Endodermal cell (in vitro differentiated cells): ENCODE measurements at places on chromosomes 1 and 21.

DNA sequence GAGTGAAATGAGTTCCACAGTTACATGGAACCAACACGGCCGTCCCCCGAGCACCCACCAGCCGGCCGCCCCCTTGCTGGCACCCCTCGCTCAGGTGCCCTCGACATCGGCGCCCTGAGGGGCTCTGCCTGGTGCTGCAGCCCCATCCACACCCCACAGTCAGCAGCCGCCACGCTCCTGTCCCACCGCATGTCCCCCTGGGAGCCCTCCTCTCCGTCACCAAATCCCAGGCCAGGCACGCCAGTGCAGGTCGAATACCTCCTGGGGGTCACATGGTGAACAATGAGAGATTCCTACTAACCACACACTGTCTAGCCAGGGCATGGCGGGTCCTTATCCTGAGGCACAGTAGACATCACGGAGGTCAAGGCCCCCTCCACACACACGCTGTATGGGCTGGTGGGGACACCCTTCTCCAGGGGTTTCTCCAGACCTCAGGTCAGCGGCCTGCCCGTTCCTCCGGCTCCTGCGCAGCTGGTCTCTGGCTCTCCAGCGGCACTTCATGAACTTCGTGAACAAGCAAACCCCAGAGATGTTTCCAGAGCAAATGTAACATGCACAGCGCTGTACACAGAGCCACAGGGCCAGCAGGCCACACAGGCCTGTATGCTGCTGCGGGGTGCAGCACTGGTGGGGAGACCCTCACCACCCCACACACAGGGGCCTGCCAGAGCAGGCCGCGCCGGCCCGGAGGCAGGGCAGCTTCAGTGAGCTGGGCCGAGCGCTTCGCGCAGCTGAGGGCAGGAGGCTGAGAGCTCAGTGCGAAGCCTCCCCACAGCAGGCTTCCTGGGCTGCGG, 21.8 kb downstream of the POFUT2 start:
- H3K27ac ChIP-seq: no peak overlapping the region
- no peak overlapping the region for H3K4me3 ChIP-seq
- no peaks in the 10 kb centered on the region for H3K4me1 ChIP-seq
- H3K36me3 ChIP-seq: peaks cover 59% of the 10 kb centered on the region

DNA sequence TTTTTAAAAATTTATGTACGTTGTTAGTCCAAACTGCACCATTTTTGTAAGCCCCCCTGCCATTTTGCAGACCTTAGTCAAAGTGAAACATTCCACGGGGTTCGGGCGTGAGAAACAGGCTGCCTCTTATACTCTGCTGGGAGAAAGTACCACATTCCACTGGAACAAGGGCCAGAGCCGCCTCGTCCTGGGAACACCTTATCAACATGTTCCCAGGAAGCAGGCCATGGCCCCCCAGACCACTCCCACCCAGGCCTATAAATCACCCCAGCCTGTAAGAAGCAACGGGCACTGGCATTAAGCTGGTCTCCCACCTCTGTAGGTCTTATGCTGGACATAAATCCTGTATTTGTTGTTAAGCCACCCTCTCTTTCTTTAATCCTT, 854 bp upstream of the ZRANB2 start:
- H3K27ac ChIP-seq: no peak overlapping the region
- peaks cover 25% of the 10 kb centered on the region for H3K27me3 ChIP-seq
- H3K36me3 ChIP-seq: peaks cover 18% of the 10 kb centered on the region
- peaks cover 3% of the 10 kb centered on the region for H3K4me1 ChIP-seq
- DNase-seq: peak; percentile 75

- peaks cover 89% of the 10 kb centered on the region for H3K36me3 ChIP-seq
- H3K27me3 ChIP-seq: no peaks in the 10 kb centered on the region
- no peak for DNase-seq
- H3K27ac ChIP-seq: no peak overlapping the region
- no peaks in the 10 kb centered on the region for H3K4me1 ChIP-seq
Measured at GRCh38 chr1:116033322-116033721, 57.0 kb downstream of the SLC22A15 start.

DNA sequence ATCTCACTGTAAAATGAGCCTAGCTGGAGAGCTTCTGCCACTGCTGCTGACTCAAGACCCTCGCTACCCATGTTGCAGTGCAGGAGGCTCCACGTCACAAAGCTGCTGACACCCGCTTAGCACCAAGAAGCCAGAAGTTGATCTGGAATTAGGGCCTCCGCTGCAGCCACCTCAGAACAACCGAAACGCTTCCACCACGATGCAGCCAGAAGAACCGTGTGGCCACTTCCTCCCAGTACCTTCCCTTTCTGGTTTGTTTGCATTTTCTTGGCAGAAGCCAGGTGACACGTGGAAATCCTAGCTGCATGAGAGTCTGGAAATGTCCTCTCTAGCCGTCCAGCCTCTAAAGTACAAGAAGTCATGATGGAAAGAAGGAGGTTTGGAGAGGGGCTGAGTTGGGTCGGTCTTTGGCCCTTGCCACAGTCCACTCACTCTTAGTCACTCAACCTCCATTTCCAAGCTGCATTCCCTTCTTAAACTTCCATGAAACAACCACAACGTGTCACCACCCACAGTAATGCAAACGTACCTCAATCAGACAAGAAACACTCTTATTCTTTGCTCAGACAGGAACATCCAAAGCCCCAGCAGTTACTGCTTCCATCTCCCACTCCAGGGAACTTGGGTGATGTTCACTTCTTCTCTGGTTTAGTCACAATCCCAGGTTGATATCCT, 10.0 kb upstream of the CDA start:
- H3K27me3 ChIP-seq: peaks cover 14% of the 10 kb centered on the region
- H3K27ac ChIP-seq: no peak overlapping the region
- H3K4me1 ChIP-seq: no peaks in the 10 kb centered on the region

DNA sequence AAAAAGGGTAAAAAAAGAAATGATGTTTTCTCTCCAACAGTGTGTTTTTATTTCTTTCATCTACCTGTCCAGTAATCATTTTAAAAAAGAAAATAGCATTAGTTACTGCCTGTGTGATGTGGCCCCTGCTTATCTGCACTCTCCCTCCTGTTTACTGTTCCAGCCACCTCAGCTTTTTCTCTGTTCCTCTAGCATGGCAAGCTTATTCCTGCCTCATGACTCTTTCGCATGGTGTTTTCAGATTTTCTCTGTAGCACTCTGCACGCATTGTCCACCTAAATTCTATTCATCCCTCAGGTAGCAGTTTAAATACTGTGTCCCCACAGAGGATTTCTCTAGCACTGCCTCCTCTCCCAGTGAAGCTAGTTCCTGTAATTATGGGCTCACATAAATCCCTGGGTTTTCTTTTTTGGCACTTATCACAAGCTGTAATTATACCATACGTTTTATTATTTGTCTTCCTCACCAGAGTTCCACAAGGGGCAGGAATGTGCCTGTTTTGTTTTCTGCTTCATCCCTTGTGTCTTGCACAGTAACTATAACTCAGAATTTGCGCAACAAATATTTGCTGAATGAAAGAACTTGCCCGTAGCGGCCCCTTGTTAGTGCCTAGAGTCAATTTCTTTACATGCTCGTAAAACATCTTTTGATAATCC, 51.4 kb upstream of the LRIG2 start:
- H3K4me1 ChIP-seq: no peaks in the 10 kb centered on the region
- no peaks in the 10 kb centered on the region for H3K36me3 ChIP-seq
- no peaks in the 10 kb centered on the region for H3K27me3 ChIP-seq
- H3K27ac ChIP-seq: no peak overlapping the region

GRCh38 chr1:212241501-212241900, 43.7 kb upstream of the PPP2R5A start:
- H3K27me3 ChIP-seq: no peaks in the 10 kb centered on the region
- no peak overlapping the region for H3K4me3 ChIP-seq
- H3K36me3 ChIP-seq: no peaks in the 10 kb centered on the region
- H3K4me1 ChIP-seq: peaks cover 17% of the 10 kb centered on the region
- DNase-seq: no peak
- H3K27ac ChIP-seq: no peak overlapping the region

DNA sequence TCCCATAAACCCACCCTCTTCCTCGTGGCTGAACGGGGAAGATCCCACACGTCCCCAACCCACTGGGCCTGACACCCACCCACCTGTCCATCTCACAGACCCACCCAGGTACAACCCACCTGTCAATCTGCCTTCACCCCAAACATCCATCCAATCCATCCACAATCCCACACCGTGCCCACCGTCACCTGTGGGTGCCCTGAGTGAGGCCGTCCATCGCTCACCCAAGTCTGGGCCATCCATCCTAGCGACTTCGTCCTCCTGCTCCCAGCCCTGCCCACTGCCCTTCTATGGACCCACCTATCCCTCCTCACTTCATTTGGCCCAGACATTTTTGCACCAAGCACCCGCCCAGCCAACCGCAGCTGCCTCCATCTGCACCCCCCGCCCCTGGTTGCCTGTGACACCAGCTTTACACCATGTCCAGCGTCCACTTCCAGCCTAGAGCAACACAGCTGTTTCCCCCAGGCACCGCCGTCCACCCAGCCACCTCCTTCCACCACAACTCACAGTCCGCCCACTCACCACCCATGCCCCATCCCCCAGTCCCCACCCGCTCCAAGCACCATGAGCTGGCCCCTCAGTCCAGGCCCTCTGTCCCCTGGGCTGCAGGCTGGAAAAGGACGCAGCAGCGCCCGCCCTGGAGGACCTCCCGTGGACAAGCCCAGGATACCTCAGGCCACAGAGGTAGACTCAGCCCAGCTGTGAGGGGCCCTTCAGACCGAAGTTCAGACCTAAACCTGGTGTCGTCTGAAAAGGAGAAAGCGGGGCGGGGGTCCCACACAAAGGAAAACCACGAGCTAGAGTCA, 7.7 kb downstream of the TTLL10 start:
- peak; percentile 42 for DNase-seq
- H3K27me3 ChIP-seq: peaks cover 7% of the 10 kb centered on the region
- no peak overlapping the region for H3K4me3 ChIP-seq
- H3K36me3 ChIP-seq: no peaks in the 10 kb centered on the region
- H3K27ac ChIP-seq: no peak overlapping the region

DNA sequence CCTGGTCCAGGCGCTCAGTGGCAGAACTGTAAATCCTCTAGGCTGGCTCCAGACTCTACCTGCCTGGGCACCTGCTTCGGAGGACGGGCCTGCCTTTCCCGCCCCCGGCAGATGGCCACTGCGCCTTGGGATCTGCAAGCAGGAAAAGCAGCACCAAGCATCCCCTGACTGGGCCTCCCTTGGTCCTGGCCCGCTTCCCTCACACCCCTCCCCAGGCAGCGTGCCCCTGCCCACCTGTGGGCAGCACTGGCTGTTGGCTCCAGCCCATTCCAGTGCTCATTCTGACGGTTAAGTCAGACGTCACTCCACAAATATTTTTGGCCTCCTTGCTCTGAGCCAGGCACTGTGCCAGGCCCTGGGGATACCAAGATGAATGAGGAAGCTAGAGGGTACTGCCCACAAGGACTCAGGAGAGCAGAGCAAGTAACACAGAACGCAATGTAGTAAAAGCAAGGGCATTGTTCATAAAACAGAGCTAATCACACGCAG, 22.0 kb upstream of the BLACAT1 start:
- no peak overlapping the region for H3K4me3 ChIP-seq
- peaks cover 4% of the 10 kb centered on the region for H3K4me1 ChIP-seq
- H3K36me3 ChIP-seq: no peaks in the 10 kb centered on the region
- no peak overlapping the region for H3K27ac ChIP-seq

GRCh38 chr21:32356874-32357395, 35.9 kb downstream of the URB1 start:
- H3K36me3 ChIP-seq: peaks cover 91% of the 10 kb centered on the region
- H3K4me1 ChIP-seq: no peaks in the 10 kb centered on the region
- DNase-seq: no peak
- H3K4me3 ChIP-seq: no peak overlapping the region
- H3K27ac ChIP-seq: no peak overlapping the region

DNA sequence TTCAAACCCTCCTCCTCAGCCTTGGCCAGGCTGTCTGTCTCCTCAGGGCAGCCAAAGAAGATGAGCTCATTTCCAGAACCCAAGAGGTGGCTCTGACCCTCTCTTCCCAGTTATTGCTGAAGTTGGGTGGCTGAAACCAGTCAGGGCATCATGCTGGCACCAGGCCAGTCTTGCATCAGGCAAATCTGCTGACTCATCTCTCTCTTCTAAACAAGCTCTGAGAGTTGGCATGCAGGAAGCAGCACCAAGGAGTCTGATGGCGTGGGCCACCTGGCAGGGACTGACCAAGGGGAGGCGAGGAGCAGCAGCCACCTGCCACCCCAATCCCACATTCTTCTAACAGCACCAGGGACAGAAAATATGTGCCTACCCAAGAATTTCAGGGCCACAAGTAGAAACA, 104.8 kb upstream of the ATP1A1 start:
- H3K27me3 ChIP-seq: no peaks in the 10 kb centered on the region
- no peak overlapping the region for H3K27ac ChIP-seq
- no peak for DNase-seq
- H3K36me3 ChIP-seq: no peaks in the 10 kb centered on the region

- no peak overlapping the region for H3K27ac ChIP-seq
- no peak overlapping the region for H3K4me3 ChIP-seq
- DNase-seq: no peak
- H3K27me3 ChIP-seq: no peaks in the 10 kb centered on the region
- H3K4me1 ChIP-seq: no peaks in the 10 kb centered on the region
Measured at GRCh38 chr1:103144681-103145080, 36.4 kb upstream of the COL11A1 start.

DNA sequence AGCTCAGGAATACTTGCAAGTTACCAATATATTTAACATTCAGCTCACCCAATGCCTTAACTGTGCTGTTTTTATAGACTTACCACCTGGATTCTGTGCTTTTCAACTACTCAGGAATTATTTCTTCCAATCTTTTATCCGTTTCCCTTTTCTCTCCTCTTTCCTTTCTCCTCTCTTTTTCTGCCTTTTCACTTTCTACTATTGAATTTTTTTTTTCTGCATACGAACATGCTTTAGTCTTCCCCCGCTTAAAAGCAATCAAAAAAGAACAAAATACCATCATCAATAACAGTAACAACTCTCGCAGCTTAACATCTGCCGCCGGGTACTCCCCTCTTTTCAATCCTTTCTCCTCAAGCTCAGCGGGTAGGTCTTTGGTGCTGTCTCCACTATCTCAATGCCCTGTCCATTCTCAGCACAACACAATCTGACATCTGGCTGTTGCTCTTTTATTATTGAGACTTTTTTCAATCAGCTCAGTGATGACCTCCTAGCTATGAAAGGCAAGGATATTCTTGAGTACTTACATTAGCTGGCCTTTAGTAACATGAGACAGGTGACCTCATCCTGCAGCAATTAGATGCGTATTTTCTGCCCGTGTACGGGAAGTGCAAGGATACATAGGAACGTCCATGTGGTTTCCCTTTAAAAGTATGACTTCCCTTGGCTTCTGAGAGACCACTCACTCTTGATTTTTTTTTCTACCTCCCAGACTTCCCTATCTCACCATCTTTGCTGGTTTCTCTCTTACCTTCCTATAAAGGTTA, 40.2 kb upstream of the SIPA1L2 start:
- no peaks in the 10 kb centered on the region for H3K4me1 ChIP-seq
- H3K27me3 ChIP-seq: no peaks in the 10 kb centered on the region
- no peaks in the 10 kb centered on the region for H3K36me3 ChIP-seq
- no peak overlapping the region for H3K4me3 ChIP-seq
- no peak for DNase-seq
